ENCODE measurements at places on chromosomes 13 and 19. TPM values are rescaled to one million over a fixed set of nuclear protein-coding genes. Genes with fewer than 3 reads are reported as not detected.

Gene EEF1AKMT1
- 12.7 TPM for total RNA-seq

Gene GNA15
- total RNA-seq = not detected

Gene NECTIN2
- 120 TPM for total RNA-seq

Gene PLPP2
- 4.1 TPM for total RNA-seq

Gene POGLUT2
- total RNA-seq = 37.3 TPM

Gene PTH2
- total RNA-seq = not detected

Gene EPN1
- 124 TPM for total RNA-seq

Gene SLC46A3
- total RNA-seq = 14.7 TPM

Gene C19orf33
- 2.0 TPM for total RNA-seq

Gene HCST
- total RNA-seq = 0.50 TPM

Gene UQCR11
- total RNA-seq = 190 TPM

Gene PGLYRP1
- not detected for total RNA-seq

Gene CIC
- total RNA-seq = 101 TPM

Gene MEIOSIN
- total RNA-seq = not detected

Gene RFX2
- total RNA-seq = 6.5 TPM
